CD4-positive, alpha-beta T cell treated with Interferon alpha-2 for 1 hour (primary cell): ENCODE measurements at places on chromosomes 2 and 18.

GRCh38 chr2:233081731-233082221 is 21.6 kb downstream of the INPP5D start:
- DNase-seq = no peak

DNA sequence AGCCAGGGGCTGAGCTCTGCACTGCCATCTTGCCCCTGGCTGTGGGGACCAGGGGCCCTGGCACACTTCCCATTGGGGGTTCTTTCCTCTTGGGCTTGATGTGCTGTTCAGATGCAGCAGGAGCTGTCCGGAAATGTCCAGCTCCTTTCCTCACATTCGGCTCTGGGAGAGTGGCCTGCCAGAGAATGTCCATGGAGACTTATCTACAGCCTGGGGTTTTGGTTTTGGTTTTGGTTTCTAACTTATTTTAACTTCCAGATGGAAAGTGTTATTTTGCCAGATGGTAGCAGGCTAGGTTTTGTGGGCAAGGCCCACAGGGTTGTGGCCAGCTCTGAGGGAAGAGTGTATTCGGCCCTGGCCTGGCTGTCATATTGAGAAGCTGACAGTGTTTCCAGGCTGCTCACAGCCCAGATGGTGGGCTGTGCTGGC is 177.3 kb downstream of the ANKRD30B start:
- DNase-seq = no peak

DNA sequence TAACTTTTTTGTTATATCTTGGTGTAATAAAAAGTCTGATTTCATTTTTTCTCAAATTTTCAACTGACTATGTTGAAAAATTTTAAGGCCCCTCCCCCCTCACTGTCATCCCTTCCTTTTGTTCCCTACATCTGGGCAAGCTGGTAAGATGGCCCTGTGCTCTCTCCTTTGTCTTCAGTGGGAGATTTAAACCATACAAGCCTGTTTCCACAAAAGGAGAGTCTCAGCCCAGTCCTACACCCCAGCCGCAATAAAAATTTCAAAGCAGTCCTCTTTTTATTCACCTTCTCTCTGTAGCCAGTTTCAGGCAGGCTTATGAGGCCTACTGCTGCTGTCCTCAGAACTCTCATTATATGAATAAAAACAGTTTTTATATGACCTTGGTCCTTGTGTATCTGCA is 630.5 kb downstream of the CBLN2 start:
- no peak for DNase-seq

- DNase-seq = no peak
Observed at GRCh38 chr2:178747767-178748166, 59.5 kb downstream of the TTN start.

- no peak for DNase-seq
Observed at GRCh38 chr18:37547196-37547827, 18.3 kb downstream of the CELF4 start.
